Right atrium auricular region (tissue), 2 donors: ENCODE measurements at places on chromosomes 11 and 22.

DNA sequence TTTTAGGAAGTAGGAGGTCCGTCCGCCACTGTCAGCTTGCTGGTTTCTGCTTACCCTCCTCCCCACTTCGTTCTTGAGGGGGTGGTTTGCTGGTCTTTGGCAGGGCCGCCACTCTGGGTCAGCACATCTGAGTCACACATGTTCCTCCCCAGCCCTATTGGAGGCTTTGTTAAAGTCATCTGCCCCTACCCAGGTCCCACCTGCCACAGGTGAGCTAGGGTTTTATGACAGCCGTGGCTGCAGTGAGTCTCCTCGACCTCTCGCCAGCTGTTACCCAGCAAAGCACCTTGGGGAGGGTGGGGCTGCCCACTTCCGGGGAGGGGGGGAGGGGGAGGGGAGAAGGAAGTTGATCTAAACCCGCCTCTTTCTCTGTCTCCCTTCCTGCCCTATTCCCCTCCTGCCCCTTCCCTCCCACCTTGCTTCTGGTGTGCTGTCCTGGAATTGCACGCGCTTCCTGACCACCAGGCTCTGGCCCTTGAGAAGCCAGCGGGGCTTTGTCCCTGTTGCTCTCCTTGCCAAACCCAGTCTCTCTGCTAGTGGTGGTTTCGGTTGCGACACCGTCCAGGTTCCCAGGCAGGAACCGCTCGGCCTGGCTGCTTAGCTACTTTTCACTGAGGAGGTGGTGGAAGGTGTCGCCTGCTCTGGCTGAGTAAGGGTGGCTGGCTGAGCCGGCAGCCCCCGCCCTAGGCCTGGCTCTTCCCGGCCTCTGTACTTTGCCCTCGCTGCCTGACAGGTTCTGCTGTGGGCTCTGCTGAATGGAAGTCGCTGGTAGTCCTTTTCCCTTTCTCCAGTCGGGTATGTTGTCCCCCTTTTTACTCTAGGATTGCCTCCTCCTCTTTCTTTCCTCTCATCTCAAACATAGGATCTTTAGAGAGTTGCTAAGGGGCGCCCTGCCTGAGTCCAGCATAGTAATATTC, 28.5 kb downstream of the RCOR2 start:
- DNase-seq: peak; percentile 73

DNA sequence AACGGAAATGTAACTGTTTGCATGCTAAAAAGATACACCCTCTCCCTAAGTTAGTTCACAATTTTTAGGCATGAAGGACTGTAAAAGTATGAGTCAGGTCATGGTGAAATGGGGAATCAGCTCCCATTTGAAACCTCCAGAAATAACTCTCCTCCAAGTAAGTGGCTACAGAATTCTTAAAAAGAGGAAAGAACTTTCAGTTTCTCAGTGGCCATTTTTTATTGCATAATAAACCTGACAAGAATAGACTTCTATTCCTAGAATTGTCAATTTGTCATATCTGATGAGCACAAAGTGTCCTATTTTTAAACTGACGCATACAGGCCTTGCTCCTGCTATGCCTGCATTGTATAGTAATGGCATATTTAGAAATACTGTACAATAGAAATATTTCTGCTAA, 612.2 kb downstream of the CNTN5 start:
- DNase-seq: no peak

DNA sequence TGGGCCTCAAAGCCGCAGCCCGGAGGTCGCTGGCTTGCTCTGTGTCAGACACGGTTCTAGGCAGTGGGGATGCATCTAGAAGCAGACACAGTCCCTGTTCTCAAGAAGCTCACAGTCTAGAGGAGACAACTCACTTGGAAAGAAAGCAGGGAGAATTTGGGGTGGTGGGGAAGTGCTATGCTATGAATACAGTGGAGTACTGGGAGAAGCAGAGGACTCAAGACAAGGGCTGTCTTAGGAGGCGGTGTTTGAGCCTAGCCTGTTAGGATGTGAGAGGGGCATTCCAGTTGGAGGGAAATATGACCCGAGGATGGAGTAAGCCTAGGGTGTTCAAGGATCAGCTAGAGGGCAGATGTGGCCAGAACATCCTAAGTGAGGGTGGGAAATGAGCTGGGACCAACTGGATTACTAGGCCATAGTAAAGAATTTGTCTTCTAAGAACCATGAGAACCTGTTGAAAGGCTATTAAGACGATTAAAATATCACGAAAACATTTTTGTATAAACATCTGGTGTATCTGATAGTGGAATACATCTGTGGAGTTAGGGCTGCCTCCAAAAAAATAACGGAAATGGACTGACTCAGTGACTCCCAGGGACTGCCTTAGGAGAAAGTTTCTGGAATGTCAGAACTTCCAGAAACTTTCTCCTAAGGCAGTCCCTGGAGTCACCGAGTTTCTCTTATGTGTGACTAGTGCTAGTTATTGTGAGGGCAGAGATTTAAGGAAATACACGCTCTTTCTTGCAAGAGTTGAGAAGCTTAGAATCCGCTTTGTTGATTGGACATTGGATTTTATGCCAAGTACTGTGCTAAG, 1.1 kb upstream of the PITPNB start:
- peak; percentile 64 for DNase-seq

DNA sequence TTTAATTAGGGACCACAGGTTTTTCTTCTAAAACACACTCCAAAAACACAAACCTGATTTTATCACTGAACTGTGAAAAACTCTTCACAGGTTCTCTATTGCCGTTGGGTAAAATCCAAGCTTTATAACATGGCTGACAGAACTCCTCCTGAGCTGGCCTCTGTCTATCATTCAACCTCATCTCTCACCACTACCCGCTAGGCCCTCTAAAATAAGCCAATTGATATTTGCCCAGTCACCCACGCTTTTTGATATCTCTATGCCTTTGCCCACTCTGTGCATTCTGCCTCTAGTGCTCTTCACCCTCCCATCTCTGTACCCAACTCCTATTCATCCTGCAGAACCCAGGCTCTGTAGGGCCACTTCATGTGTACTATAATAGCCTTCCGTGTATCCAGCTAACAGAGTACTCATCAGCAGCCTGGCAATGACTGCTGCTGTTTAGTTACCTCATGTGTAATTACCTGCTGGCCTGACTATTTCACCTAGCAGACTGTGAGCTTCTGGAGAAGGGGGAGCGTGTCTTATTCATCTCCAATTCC, 1.1 kb upstream of the CNGA4 start:
- no peak for DNase-seq

DNA sequence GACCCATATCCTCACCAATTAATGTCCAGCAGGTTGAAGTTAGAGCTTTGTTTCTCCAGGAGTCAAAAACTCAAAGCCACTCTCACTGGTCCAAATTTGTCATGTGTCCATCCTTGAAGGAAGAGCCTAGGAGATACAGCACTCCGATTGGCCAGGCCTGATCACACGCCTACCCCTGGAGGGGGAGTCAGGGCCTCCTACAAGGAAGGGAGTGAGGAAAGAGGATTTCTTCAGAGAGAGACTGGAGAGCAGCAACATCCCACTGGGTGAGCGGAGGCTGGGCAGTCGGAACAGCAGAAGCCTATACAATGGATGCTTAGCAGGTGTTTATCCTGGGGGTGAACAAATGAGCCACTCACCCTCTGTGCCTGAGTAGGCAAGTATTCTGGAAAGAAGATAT, 113.9 kb downstream of the TRIM29 start:
- no peak for DNase-seq
